Stimulated activated CD4-positive, alpha-beta T cell treated with anti-CD3 and anti-CD28 coated beads, Interleukin-12 subunit alpha, Interleukin-12 subunit beta, amount 100 ng/mL, for 24 hours (primary cell): ENCODE measurements at places on chromosomes 13 and 19.

- peak; percentile 13 for DNase-seq
Measured at GRCh38 chr19:55283548-55284377, at the start of gene BRSK1. TSS of gene BRSK1 (plus strand) at chr19:55283997. CDS start at chr19:55284443, 446 bp downstream.

DNA sequence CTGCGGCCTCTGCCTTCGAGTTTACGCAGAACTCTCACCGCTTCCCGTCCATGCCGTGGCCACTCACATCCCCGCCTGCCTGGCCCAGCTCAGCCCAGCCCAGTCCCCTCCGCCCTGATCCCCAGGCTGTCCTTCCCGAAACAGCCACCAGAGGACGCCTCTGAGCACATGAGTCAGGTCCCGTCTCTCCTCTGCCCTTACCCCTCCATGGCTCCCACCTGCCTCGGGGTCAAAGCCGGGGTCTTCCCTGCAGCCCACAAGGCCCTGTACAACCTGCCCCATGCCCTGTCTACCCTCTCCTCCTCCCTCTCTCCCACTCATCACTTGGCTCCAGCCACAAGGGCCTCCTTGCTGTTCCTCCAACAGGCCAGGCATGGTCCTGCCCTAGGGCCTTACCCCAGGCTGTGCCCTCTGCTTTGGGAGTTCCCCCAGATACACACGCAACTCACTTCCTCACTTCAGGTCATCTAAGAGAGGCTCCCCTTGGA, 8.1 kb upstream of the SEMA6B start:
- DNase-seq = peak; percentile 32

DNA sequence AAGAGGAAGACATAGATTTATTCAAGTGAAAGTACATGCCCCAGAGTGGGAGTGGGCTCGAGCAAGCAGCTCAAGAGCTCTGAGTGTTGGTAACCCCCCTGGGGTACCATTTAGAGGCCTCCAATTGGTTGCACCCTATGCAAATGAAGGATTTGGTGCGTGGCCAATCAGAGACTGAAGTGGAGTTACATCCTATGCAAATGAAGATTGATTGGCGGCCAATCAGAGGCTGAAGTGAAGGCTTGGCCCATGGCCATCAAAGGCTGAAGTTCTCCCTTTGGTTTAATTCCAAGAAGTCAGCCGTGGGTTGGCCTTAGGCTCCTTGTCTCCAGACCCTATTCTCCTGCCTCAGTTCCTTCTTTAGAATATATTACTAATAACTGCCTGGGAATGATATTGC, 12.9 kb upstream of the IGFL1 start:
- DNase-seq = no peak

DNA sequence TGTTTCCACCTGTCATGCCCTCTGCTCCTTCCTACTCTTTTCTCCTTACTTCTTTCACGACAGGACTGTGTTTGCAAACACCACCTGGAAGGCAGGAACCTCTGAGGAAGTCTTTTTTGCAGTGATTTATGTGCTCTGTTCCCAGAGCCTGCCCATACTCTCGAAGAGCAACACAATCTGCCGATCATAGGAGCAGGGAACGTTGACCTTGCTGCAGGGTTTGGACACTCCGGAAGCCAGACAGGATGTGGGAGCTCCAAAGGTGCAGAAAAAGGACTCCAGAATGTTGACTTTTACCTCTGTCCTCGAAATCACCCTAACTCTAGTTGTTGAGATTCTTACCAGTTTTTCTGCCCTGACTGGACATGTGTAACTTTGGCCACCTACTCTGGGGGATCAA, 8.6 kb upstream of the ZNF181 start:
- DNase-seq = no peak

GRCh38 chr13:112198396-112199010, 131.6 kb downstream of the SOX1 start:
- no peak for DNase-seq

GRCh38 chr19:10005632-10006334, 4.5 kb downstream of the COL5A3 start:
- no peak for DNase-seq

DNA sequence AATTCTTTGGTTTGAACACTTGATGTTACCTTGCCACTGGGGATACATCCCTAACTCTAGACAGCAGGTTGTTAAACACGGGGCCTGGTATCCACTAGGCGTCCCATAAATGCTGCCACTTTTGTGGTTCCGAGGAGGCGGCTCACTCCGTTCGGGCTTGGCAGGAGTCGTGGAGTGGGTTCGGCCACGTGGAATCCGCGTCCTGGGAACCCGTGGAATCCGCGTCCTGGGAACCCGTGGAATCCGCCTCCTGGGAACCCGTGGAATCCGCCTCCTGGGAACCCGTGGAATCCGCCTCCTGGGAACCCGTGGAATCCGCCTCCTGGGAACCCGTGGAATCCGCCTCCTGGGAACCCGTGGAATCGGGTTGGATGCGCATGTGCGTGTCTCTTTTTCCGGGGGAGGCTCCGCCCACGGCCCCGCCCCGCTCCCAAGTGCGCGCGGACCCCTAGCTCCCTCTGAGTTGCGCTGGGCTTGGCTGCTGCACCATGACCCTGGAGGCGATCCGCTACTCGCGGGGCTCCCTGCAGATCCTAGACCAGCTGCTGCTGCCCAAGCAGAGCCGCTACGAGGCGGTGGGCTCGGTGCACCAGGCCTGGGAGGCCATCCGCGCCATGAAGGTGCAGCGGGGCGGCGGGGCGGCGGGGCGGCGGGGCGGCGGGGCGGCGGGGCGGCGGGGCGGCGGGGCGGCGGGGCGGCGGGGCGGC, at the start of gene MRI1:
Gene MRI1 (plus strand): TSS at position 422 of the 707 bp plus-strand sequence. CDS start 67 bp downstream, at position 489.
- DNase-seq = peak; percentile 57
